ENCODE measurements at places on chromosomes 3 and 15.

DNA sequence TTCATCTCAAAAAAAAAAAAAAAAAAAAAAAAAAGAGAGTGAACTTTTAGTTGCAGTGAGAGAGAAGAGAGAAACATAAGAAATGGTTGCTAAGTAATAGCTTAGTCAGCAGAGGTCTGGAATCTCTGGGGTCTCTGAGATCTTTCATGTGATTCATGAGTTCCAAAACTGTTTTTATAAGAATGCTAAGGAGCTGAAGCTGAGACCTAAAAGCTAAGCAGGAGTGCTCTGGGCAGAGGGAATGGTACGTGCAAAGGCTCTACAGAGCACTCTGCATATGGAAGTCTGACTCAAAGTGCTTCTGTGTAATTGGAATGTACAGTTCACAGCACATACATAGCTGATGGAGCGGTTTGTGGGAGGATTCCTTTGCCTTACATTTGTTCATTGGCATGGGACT is 66.3 kb upstream of the LRIG1 start:
- no peak for DNase-seq

DNA sequence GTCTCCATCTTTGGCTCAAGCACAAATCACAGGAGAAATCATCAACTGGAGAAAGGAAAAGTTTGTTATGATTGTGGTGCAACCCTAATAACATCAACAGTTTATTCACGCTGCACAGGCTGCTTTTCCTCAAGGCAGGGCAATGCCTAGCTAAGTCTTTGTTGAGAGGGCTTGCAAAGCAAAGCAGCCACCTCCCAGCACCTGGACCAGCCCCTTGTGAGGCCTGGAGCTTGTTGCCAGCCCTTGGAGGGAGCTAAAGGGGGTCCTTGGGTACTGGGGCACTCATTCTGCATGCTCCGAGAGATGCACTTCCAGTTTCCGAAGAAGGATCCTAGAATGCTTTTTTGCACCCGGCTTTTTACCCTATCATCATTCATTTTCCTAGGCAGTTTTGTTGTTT is 288.2 kb downstream of the CLSTN2 start:
- no peak for DNase-seq

DNA sequence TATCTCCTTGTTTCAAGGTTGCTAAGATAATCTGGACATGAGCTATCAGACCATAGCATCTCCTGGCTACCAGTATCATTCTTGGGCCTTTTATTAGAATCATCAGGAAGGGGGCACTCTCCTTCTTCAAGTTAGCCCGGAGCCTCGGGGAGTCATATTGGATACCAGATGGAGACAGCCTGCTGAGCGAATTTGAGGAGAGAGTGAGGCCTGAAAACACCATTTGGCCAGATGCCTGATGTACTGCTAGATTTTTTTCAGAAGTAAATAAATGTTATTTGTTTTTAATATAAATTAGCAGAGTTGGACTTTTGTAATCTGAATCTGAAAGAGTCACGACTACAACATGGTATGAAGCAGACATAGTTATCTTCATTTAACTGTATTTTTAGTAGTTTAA is 848.6 kb downstream of the IGSF11 start:
- no peak for DNase-seq

DNA sequence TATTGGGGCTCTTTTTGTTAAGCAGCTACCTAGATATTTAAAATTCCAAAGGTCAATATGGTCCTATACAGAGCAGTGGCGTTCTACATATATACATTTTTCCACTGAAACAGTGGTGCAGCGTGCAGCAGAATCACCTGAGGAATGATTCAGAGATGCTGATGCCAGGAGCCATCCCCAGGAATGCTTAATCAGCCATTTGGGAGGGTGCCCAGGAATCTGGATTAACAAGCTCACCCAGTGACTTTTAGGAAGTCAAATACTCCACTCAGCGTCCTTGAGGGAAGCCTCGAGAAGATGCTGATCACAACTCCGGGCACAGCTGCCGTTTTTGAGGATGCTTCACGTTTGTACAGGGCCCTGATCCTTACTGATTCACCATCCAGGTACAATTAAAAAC is 82.6 kb upstream of the ARHGEF3 start:
- no peak for DNase-seq

DNA sequence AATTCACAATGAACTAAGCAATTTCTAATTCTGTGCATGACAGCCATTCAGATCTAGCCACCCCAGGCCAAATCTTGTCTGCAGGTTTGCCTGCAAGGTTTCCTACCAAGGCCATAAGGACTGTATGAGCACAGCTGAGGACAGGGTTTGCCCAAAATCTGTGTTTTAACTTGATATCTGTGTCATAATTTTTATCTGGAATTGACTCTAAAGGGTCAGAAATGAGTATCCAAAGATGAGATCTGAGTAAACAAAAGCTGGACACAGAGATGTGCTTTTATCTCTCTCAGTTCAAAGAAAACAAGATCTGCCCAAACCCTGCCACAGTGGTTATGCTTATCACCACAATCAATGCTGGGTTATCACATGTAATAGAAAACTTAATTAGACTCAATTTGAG is 154.6 kb upstream of the COL8A1 start:
- no peak for DNase-seq

Data from activated naive CD4-positive, alpha-beta T cell treated with Interleukin-2 at 50 U/mL for 16 hours (primary cell).